ENCODE measurements at places on chromosomes 11 and 22.
A peak's percentile ranks its signal among the peaks of the same experiment; 100 is the strongest.

- DNase-seq, result no peak
Measured at GRCh38 chr11:10017911-10018310, 276.1 kb downstream of the SBF2 start.

DNA sequence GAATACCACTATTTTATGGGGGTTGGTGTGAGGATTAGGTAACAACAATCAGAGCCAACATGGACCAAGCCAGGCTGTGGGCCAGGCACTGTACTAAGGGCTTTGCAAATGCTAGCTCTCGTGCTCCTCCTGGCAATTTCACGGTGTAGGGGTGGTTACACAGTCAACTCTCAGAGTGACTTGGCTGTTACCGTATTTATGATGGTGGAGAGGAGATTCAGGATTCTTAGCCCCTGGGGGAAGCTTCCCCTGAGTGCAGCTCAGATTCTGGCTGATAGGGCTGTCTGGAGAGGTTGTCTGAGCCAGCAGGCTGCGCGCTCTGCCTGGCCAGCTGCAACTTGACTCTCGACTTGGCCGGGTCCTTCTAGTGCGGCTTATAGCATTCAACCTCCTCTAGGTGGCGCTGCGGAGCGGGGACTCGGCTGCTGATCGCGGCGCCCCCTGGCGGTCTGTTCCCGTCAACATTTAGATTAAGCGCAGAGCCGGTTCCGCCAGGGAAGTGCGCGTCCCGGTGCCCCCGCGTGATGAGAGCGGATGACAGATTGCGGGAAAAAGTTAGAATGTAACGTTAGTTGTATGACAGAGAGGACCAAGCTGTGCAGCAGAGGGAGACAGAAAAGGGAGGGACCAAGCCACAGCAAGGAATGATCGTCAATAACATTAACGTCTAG, 4.5 kb upstream of the NCF4 start:
- DNase-seq, result peak; percentile 100

- no peak for DNase-seq
Measured at GRCh38 chr11:14973621-14974514, 1.7 kb upstream of the CALCA start.

DNA sequence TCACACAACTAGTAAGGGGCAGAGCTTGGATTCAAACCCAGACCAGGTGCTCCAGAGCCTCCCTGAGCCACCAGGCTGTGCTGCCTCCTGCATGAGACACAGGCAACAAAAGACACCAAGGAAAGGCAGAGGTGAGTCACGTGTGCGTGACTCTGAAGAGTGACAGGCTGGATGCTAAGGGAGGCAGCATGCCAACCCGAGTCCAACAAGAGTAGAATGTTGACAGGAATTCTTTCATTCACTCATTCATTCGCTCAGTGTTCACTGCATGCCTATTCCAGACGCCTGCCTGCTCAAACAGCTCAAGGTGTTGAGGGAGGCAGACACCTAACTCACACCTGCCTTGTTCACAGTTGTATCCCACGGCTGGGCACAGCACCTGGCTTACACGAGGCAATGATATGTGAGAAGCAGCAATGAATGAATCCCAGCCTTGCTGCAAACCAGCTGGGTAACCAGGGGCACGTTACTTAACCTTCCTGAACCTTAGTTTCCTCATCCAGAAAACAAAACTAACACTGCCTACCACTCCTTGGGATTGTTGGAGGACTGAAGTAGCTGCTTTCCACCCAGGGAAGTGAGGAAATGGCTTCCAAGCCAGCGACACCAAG, 73.8 kb upstream of the ARFGAP3 start:
- DNase-seq, result no peak

GRCh38 chr22:28180804-28181731, 262.0 kb upstream of the PITPNB start:
- no peak for DNase-seq

- DNase-seq, result no peak
Measured at GRCh38 chr22:47566491-47566890, 804.0 kb downstream of the TBC1D22A start.

GRCh38 chr11:123190518-123190917, 4.5 kb downstream of the CLMP start:
- no peak for DNase-seq

GRCh38 chr11:133191931-133192330, 340.4 kb downstream of the OPCML start:
- no peak for DNase-seq

DNA sequence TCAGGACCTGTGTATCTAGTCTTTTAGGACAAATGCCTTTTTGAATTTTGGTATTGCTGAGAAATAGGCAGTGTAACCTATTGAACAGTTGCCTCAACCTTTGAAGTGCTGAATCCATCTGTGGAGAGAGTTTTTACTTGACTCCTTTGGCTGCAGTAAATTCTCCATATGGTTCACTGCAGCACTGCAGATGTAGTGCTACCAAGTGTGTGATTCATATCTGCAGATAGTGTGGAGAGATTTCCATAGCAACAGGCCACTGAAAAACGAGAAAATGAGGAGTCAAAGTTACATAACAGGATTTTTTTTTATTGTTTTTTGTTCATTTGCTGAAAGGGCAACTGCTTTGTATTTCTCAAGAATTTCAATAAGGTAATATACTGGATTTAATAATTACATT, 356.1 kb downstream of the RAB38 start:
- DNase-seq, result no peak

- no peak for DNase-seq
Measured at GRCh38 chr11:76226626-76227025, 20.3 kb upstream of the WNT11 start.

- no peak for DNase-seq
Measured at GRCh38 chr11:131723088-131723487, 352.7 kb downstream of the NTM start.

GRCh38 chr22:30646518-30647160, 11.1 kb downstream of the SLC35E4 start:
- no peak for DNase-seq

DNA sequence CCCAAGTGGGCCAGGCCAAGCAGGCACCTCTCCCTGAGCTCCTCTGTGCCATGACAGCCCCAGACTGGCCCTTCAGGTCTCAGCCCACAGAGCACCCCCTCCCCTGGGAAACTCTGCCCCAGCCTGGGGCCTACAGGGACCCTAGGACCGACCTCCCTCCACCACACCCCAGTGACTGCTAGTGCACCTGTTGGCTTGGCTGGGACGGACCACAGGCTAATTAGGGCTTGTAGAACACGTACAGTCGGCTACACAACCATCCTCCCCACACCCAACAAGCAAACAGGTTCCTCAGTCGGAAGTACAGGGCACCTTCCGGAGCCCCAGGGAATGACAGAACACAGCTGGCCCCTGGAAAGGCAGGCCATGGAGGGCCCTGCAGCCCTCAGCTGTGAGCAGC, 4.3 kb downstream of the SBF1 start:
- no peak for DNase-seq

- DNase-seq, result no peak
Measured at GRCh38 chr11:75873417-75874221, 58.6 kb downstream of the UVRAG start.

- DNase-seq, result no peak
Measured at GRCh38 chr11:65327021-65327420, 6.6 kb upstream of the DPF2 start.

GRCh38 chr22:19149047-19149883, 827 bp downstream of the GSC2 start:
- no peak for DNase-seq

GRCh38 chr11:84468235-84468634, 1158.9 kb downstream of the DLG2 start:
- no peak for DNase-seq

- DNase-seq, result no peak
Measured at GRCh38 chr11:22343032-22343324, 4.8 kb downstream of the SLC17A6 start.

DNA sequence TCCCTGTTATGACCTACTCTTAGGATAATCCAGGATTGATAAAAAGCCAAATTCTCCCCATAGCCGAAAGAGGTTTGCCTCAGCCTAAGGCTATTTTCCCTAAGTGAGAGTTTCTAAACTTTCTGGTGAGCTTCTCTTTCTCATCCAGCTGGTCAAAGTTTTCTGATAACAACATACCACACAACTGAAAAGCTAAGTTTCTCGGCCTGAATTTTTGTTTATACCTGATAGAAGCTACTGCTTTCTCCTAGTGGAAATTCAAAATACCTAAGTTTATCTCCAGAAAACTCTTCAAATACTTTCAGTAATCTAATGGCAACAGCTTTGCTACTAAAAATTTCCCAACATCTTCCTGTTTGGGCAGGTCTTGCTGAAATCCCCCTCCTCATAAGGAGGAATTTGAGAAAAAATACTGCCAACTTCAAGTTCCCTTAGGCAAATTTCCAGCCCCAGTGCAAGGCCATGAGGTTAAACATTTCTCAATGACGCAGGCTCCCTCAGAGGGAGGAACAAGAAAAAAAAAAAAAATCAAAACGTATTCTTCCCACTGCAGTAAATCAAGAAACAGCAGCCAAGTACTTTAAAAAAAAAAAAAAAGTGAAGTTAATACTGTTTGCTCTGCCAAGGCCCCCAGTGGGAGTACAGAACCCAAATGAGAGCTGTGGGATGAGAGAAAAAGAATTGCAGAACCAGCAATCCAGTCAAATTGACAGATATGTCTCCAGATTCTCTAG, 127.0 kb downstream of the MRTFA start:
- DNase-seq, result no peak

- no peak for DNase-seq
Measured at GRCh38 chr11:58888579-58888978, 44.1 kb upstream of the GLYATL2 start.

DNA sequence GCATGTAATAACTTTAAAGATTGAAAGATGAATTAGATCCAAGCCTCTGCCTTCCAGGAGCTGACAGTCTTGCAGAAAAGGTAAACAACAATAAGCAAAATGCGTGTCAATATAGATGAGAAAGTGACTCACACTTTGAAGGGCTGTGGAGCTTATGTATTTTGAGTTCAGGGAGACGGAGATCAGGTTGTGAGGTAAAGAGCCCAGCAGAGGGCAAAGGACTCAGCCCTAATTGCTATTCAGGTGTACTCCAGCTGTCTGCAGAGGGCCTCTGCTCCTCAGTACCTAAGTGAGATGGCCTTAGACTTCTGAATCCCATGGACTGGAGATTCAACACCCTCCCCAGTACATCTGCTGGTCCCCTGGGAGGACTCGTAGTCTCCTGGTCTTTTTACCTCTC, 22.9 kb upstream of the CTR9 start:
- DNase-seq, result no peak

DNA sequence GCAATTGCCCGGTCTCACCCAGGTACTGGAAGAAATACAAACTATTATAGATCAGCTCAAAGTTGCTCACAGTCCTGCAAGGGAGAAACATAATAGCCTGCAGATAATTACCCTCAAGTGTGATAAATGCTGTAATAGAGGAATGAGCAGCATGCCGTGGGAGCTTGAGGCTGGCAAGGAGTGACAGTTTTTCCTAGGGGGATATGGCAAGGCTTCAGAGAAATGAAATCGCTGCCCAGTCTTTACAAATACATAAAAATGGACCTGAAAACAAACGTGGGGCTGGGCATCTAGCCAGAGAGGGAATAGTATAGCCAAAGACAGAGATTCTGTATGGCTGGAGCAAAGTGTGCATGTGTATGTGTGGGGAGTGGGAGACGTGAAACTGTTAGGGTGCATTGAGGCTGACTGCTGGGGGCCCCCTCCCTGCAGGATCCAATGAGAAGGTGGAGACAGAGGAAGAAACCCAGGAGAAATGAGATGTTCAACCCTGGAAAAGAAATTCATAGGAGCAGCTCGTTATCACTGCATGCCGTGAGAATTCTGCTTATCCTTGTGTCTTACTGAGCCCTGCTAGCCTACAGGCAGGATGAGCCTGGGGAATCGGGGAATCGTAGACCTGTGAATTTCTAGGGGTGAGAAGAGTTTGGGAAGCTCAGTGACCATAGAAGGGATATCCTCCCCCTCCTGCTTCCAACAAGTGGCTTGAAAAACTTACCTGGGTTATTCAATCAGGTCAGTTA, 167.0 kb downstream of the LDLRAD3 start:
- no peak for DNase-seq

- DNase-seq, result no peak
Measured at GRCh38 chr11:65378208-65378927, 4.1 kb downstream of the SLC25A45 start.

All from activated CD8-positive, alpha-beta memory T cell treated with anti-CD3 and anti-CD28 coated beads for 48 hours (primary cell).